Tibial artery (tissue), 4 donors: ENCODE measurements at places on chromosomes 12 and 14.

- peak; percentile 75 for DNase-seq
Observed at GRCh38 chr14:74973003-74973653, 17.7 kb upstream of the PGF start.

- no peak for DNase-seq
Observed at GRCh38 chr14:98167705-98168104, 1104.3 kb downstream of the BCL11B start.

DNA sequence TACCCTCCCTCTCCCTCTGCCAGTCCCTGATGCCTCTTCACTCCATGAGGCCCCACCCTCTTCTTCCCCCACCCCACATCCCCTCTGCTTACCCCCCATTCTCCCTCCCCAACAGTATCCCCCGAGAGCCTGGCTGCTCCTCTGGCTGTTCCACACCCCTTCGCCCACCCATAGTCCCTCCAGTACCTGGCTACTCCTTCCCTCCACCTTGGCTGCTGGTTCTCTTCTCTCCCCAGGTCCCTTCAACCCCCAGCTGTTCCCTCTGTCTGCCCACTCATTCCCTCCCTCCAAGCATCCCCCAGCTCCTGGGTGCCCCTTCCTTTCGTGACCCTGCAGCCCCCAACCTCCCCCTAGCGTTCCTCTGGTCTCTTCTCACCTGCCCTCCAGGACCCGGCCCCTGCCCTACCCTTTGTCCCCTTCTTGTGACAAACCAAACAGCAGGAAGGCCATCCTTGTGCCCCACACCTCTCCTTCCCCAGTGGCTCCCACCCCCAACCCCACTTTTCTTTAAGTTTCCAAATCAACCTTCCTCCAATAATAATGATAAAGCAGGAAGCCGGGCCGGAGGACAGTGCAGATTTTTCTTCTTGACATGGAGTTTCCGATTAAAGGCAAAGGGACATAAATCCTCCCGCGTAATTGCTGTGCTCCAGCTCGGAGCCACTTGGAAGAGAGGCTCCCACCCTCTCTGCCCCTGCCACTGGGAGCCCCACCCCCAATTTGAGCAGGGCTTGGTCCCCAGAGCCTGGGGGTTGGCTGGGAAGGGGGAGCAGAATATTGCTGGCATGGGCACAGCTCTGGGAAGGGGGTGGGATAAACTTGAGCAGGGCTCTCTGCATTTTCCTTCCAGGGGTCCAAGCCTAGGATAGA is 40.0 kb downstream of the SMUG1 start:
- DNase-seq = no peak

DNA sequence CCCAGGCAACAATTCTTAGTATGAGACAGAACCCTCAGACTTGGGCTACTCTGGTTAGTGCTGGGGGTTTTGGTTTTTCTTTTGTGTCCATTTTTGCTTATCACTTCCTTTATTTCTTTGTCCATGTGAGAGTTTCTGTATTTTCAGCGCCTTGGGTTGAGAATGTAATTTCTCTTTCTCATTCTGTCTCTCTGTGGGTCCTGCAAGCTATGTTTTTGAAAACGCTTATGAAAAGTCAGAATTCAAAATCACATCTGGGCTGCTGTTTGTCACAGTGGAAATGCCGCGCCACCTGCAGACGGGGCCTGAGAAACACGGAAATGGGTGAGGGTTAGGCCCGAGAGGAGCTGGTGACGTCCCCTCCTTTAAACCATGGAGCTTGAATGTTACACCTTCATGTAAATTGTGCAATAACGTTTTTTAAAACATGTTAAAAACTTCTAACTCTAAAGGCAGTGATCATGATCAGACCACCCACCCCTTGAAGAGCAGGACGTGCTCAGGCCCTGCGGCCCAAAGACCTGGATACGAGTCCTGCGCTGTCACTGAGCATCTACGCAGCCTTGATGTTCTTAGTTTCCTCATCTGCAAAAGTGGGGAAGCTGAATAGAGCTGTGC is 26.1 kb downstream of the JDP2 start:
- no peak for DNase-seq

GRCh38 chr14:81269100-81269978 is 48.6 kb upstream of the GTF2A1 start:
- DNase-seq = no peak

GRCh38 chr12:64160711-64161060 is 61.4 kb downstream of the KICS2 start:
- DNase-seq = no peak

DNA sequence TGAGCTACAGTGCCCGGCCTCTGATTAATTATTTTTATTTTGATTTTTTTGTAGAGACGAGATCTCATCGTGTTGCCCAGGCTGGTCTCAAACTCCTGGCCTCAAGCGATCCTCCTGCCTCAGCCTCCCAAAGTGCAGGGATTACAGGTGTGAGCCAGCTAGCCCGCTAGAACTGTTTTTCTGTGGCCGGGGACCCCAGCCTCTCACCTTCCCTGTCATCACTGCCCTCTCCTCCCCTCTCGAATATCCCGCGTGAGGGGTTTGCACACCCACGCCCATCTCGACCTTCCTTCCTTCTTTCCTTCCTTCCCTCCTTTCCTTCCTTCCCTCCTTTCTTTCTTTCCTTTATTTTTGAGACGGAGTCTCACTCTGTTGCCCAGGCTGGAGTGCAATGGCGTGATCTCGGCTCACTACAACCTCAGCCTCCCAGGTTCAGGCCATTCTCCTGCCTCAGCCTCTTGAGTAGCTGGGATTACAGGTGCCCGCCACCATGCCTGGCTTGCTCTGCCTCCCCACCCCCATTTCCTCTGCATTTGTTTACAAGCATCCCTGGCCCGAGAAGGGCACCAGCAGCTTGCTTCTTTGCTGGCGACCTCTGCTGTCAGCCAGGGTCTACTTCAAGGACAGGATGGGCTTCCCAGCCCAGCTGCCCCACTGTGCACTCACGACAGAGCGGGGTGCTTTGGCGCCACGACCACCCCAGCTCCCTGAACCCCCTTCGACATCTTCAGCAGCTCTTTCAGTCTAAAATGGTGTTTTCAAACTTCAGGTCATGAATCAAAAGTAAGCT is 4.3 kb upstream of the TRAF3 start:
- no peak for DNase-seq

DNA sequence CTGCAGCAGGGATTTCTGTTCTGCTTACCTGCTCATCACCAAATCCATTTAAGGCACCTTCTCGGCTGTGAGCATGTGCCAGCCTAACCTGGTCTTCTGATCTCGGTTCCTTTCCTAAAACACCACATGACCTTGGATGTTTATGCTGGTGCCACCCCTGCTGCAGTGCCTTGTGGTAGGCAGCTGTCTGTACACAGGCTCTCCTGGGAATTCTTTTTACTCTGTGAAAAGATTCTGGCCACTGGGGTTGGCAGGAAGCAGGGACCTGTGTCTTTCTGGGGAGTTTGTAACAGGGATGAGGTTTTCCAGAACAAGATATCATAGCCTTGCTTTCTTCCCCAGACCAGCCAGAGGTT is 10.4 kb upstream of the PLEKHG3 start:
- peak; percentile 43 for DNase-seq

DNA sequence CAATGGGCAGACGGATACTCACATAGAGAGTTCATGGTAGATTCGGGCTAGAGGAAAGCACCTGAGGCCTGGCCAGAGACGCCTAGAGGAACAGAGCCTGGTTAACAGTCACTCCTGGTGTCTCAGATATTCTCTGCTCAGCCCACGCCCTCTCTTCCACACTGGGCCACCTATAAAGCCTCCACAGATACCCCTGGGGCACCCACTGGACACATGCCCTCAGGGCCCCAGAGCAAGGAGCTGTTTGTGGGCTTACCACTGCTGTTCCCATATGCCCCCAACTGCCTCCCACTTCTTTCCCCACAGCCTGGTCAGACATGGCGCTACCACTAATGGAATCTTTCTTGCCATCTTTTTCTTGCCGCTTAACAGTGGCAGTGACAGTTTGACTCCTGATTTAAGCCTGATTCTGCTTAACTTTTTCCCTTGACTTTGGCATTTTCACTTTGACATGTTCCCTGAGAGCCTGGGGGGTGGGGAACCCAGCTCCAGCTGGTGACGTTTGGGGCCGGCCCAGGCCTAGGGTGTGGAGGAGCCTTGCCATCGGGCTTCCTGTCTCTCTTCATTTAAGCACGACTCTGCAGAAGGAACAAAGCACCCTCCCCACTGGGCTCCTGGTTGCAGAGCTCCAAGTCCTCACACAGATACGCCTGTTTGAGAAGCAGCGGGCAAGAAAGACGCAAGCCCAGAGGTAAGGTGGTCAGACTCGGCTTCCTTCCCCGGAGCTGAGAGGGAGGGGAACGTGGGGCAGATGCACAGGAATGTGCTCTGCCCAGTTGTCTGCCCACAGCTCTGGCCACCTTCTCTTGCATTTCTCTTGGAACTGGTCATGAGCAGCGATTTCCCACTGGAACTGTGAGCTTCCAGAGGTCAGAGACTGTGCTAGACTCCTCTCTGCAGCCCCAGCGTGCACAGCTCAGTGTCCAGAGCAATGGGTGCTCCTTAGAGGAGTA is at the start of gene CD4:
Gene CD4, plus strand, starts transcription at position 557 of the 953 bp plus-strand sequence. CDS start 10,611 bp downstream, outside the sequence.
- DNase-seq = peak; percentile 78

GRCh38 chr12:125983784-125984500 is 918.7 kb downstream of the AACS start:
- no peak for DNase-seq

DNA sequence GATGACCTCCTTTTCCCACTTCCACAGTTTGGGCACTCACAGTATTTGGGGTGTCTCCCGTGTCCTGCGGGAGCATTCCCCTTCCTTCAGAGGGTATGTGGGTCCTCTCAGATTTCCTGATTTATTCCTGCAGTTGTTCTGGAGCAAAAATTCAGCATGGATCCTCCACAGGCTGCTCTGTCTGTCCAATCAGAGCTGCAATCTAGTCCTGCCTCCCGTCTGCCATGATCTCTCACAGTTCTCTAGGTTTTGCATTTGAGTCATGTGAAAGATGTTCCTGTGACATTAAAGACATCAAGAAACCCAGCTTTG is 435.9 kb downstream of the TMTC2 start:
- DNase-seq = no peak

- no peak for DNase-seq
Observed at GRCh38 chr14:58430156-58430555, 2.6 kb downstream of the KIAA0586 start.

DNA sequence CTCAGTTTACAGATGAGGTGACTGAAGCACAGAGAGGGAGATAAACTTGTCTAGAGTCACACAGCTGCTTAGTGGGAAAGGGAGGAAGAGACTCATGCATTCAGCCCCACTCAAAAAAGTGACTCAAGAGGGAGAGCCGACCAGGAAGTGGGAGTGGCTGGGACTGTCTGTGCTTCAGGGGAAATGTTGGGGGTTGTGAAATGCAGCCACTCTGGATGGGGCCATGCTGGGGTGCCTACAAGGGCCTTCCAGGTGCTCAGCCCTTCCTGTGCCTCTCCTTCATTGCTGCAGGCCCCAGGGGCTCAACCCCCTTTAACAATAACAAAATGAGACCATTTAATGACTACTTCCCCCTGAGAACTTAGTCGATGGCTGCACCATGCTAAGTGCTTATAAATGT is 41.8 kb downstream of the CACNA1C start:
- DNase-seq = no peak

DNA sequence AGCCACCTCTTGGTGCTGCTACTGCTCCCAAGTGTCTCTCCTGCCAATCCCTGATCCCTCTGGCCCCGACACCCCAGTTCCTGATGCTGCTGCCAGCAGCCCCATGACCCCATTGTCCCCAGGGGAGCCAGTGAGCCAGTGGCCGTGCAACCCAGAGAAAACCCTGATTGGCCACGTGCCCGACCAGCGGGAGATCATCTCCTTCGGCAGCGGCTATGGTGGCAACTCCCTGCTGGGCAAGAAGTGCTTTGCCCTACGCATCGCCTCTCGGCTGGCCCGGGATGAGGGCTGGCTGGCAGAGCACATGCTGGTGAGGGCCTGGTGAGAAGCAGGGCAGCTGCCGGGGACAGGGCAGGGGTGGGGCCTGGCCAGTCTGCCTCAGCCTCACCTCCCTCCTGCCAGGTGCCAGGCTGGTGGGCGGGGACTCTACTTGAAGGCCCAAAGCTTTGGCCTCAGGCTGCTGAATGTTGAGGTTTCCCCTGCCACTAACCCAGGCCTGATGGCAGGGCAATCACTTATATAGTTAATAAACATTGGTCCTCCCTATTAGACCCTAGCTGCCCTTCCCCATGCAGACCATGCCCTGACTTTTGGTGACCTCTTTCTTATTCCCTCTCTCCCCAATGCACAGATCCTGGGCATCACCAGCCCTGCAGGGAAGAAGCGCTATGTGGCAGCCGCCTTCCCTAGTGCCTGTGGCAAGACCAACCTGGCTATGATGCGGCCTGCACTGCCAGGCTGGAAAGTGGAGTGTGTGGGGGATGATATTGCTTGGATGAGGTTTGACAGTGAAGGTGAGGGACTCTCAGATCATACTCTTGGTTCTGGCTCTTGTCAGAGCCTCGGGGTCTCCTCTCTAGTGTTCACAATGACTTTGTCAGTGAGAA is 5.1 kb downstream of the PCK2 start:
- DNase-seq = no peak

DNA sequence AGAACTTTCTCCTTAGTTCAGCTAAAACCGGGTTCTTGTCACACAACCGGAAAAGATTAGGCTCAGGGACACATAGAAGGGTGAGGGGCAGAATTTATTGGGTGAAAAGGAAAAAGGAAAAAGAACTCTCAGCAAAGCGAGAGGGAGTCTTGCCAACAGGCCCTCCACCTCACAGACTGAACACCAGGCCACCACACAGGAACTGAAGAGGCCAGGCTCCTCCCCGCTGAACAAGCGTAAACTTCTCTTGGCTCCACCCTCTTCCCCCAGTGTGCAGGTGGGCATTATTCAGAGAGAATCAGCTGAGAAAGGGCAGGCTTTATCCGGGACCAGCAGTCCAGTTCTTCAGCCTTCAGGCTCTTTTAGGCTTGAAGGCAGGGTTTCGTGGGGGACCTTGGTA is 125.6 kb upstream of the FGD4 start:
- no peak for DNase-seq

GRCh38 chr14:64464651-64465050 is 648 bp upstream of the AKAP5 start:
- no peak for DNase-seq

GRCh38 chr14:35332517-35333263 is 40.5 kb downstream of the PSMA6 start:
- DNase-seq = no peak

GRCh38 chr12:12387501-12387900 is 30.6 kb downstream of the BORCS5 start:
- DNase-seq = no peak
